CD14-positive monocyte (primary cell): ENCODE measurements at places on chromosomes 2 and 18.

GRCh38 chr18:42409005-42409404 lies 454.0 kb downstream of the PIK3C3 start:
- no peak for DNase-seq

DNA sequence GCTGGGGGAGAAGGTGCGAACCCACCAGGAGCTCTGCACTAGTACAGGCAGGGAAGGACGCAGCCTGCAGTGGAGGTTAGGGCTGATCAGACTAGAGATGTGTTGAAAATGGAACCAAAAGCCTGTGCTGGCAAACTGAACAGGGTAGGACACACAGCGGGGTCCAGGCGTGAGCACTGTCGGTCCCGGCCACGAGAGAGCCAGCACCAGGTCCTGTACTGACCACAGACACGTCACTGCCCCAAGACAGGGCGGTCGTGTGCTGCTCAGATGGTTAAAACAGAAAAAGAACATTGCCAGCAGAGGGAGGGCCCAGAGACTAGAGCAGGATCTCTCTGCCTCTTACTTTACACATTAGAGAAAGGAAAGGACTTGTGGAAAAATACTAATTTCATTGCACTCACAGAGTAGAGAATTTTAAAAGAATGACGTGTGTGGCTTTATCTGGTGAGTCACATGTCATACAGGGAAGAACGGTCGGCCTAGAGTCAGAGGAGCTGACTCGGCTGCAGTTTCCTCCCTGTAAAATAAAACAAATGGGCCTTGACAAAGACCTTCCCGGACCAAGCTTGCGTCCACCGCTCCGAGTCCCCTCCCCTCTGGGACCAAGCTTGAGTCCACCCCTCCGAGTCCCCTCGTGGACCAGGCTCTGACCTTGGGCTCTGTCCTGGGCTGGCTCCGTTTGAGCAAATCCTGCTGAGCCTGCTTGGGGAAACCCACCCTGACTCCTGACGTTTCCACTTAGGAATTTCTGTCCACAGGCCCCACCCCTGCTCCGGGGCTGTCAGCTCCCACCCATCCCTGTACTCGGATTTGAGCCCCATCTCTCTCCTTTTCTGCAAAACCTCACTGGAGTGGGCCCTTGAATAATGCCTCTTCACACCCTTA lies 16.7 kb upstream of the ADI1 start:
- peak; percentile 12 for DNase-seq

DNA sequence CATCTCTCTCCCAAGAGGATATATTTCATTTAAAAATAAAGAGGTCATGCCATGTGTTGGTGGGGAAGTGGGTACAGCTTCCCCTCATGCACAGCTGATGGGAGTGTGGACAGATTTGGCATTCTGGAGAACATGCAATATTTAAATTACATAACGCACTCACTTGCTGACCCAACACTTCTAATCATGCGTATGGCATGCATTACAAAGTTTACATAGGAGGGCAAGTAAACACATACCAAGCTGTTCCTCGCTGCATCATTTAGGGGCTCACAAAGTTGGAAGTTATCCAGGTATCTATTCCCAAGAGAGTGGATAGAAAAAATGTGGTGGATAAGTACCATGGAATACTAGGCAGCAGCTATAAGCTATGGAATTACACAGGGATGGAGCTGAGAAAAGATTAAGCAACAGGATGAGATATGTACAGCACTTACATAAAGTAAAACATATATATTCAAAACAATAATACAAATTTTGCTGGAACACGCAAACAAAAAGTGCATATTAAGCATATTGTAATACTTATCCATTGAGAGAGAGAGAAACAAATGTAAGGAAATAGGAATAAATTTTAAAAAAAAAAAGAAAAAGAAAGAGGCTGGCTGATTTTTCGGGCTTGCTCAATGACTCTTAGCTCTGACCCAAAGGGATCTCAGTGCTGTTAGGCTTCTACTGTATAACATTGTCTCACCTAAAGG lies 11.0 kb downstream of the CYP1B1 start:
- peak; percentile 16 for DNase-seq

DNA sequence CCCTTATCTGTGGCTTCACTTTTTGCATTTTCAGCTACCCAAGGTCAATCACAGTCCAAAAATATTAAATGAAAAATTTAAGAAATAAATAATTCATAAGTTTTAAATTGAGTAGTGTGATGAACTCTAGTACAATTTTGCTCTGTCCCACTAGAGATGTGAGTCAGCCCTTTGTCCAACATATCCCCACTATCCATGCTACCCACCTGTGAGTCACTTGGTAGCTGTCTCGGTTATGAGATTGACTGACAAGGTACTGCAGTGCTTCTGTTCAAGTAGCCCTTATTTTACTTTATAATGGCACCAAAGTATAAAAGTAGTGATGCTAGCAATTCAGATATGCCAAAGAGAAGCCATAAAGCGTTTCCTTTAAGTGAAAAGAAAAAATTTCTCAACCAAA lies 28.8 kb downstream of the ADCY3 start:
- DNase-seq, result no peak

DNA sequence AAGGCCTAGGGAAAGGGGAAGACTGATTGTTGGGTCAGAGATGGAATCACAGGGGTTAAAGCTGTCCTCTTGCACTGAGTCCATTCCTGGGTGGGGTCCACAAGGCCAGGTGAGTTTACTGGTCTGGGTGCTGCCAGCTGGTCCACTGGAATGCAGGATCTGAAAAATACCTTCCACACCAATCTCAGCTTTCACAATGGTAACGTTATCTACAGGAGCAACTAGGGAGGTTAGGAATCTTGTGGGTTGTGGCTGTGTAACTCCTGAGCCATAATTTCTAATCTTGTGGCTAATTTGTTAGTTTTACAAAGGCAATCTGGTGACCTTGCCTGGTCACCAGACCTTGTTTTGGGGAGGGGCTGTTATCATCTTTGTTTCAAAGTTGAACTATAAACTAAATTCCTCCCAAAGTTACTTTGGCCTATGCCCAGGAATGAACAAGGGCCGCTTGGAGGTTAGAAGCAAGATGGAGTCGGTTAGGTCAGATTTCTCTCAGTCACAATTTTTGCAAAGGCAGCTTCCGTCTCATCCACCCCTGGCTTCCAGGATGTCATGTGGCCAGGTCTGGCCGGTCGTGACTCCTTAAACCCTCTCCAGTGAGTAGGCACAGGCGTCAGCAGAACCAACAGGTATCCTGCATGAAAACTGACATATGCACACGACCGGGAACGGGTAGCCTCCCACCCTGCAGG lies 123.3 kb upstream of the SH3BP4 start:
- no peak for DNase-seq

DNA sequence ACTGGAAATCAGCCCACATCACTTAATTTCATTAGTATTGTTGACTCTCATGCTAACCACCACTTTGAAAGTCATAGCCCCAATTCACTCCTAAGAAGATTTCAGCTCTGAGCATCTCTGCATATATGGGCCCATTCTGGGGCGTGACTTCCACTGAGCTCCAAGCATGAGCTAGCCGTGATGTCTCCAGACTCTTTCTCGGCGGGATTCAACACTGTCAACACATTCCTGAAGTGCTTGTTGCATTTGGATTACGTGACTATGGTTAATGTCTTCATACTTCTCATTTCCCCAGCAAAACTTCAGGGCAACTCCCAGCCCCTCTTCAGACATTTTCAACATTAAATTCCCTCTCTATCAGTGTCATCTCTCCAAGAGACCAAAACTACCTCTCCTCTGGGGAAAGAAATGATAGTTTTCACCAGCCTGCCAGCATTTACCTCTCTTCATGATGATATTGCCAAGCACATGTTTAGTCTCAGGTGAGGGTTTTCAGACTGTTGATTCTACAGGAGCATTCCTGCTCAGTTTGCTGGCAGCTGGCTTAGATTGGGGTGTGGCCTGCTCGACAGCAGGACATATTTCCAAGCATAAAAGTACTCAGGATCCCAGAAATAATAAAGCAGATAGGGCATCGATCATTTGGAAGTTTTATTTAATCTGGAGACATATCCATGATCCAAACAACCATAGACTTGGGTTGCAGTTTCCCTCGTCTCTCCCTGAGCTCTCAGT lies 81.7 kb downstream of the FEZ2 start:
- DNase-seq, result no peak

DNA sequence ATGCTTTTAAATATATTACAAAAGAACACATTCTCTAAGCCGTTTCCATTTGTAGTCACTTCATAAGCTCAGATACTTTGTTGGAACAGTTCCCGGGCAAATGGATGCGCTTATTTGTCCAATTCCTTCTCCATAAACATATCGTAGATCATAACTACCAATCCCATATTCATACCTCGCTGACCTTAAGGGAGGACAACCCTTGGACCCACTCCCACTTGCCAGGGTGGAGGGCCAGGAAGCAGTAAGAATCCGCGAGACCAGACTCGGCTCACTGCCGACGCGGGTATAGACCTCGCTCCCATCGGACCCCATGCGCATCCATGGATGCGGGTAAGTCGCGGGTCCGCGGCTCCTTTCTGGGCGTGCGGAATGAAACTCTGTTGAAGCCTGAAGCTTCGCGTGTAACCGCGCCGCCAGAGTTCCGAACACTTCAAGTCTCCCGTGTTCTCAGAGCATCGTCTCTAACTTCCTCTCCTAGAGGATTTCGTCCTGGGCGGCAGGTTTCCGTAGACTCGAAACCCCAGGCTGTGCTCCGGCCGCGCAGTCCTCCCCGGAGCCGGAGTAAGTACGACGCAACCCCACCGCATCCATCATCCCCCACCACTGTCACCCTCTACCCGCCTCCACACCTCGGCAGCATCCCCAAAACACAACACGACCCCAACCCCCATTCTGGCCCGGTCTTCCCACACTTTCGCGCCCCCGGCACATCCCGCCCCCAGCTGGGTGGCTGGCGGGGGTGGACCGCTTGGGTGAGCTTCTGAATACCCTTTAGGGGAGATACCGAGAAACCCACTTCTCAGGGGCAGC lies 1.1 kb downstream of the DSC3 start:
- DNase-seq, result no peak

- DNase-seq, result no peak
These were observed 290.1 kb upstream of the HDAC4 start for GRCh38 chr2:239690651-239691631.

DNA sequence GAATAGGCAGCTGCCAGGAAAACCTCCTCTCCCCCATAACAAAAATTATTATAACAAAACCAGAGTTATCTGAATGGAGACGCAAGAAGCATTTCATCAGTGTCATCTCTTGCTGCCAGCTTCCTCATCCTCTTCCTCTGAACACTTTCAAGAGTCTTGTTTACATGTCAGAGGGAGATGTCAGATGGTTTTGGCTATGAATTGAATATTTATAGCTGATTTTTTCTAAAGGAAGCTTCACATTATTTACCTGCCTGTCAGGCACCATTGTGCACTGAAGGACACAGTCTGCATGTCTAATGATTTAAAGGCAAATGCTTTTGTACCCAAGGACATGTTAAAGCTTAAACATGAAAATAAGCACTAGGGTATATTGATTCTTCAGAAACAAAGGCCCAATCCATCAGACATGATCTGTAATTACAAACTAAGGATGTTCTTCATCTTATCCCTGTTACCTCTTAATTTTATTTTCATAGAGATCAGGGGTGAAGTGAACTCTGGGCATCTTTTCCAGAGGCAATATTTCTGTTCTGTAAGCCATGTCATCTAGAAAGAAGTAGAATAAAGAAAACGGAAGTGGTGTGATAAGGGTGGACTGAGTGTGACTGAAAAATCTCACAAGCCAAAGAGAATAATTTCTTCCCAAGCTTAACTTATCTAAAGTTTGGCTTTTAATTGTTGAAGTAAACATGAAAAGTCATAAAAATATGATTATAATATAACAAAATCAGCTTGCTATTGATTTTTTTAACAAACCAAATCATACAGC lies 168.7 kb downstream of the ANKRD44 start:
- peak; percentile 46 for DNase-seq

GRCh38 chr2:222651718-222652418 lies 4.0 kb downstream of the FARSB start:
- no peak for DNase-seq

GRCh38 chr2:198283146-198283545 lies 478.8 kb downstream of the PLCL1 start:
- DNase-seq, result no peak

DNA sequence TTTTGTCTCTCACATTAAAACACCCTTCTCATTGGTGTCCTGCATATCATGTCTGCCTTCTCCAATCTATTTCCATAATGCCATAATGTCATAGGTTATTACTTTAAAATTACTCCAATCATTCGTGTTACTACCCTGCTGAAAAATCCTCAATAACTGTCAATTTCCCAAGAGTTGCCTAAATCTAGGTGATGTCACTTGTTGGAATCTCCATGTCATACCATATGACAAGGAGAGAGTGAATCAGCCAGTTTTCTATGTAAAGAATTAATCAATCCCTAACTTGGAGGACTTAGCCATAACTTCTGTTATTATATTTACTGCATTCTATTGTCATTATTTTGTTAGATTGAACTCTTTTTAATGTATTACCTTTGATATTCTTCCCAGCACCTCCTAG lies 62.5 kb downstream of the PHLPP1 start:
- DNase-seq, result peak; percentile 63

DNA sequence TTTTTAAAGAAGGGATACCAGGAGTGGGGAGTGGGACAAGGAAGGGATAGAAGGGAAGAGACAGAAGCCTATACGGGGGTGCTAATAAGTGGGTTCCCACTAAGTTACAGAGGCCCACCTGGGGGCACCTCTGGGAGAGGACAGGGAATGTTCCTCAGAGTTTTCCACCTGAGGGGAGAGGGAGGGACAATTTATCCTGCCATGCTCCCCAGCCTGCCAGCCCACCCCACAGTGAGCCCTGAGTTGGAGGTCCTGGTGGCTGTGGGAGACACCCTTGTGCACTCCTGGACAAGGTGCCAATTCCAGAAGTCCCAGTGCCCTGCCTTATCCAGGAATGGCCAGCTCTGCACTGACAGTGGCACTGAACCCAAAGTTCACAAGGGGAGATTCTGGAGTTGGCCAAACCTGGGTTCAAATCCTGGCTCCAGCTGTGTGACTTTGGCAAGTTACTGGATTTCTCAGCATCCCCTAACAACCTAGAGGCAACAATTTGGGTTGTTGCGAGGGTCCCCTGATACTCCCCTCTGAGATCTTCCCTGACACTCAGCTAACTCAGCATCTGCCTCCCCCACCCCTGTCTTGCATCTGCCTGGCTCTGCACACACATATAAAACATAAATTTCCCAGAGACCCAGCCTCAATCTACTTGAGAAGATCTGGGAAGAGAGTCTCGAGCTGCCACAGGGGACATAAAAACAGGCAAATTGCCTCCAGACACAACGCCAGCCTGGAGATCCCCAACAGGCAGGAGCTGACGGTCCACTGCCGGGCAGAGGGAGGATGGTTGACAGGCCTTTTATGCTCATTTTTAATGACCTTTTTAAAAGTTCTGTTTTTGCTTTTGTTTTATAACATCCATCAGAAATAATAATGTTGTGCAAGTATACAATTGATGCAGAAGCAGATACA lies 98.7 kb upstream of the ST3GAL5 start:
- DNase-seq, result no peak

DNA sequence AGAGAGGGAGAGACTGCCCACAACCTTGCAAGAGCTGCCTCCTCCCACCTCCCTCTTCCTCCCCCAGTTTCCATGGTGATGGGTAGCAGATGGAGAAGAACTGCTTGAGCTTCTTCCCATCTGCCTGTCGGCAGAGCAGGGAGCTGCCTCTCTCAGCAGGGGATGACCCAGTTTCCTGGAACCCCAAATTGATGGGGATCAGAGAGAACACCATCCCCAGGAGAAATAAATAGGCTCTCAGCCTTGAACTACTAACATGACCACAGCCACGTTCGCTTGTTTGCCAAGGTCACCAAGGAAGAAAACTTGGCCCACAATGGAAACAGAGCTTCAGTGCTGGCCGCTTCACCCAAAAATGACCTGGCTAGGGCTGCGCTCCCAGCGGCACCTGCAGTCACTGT lies 82.2 kb downstream of the ADD2 start:
- no peak for DNase-seq

GRCh38 chr2:48567671-48568070 lies 37.7 kb downstream of the STON1 start:
- DNase-seq, result no peak

- peak; percentile 14 for DNase-seq
These were observed 593 bp downstream of the ZNF514 start for GRCh38 chr2:95158891-95159619.
